ENCODE measurements at places on chromosomes 2 and 18.

DNA sequence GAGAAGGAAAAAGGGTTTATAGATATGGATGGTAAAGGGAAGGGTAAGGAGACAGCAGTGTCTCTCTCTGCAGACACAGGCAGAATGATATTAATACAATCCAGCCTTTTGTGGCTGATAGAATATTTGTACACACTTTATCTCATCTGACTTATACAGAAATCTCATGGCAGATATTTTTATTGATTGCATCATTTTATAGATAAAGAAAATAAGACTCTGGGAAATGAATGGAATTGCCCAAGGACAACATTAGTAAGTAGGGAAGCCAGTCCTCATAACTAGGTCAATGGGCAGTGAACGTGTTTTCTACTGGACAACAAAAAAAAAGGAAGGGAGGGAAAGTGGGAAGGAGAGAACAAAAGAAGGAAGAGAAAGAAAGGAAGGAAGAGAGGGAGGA is 236.4 kb upstream of the EPHA4 start:
- DNase-seq, result no peak

DNA sequence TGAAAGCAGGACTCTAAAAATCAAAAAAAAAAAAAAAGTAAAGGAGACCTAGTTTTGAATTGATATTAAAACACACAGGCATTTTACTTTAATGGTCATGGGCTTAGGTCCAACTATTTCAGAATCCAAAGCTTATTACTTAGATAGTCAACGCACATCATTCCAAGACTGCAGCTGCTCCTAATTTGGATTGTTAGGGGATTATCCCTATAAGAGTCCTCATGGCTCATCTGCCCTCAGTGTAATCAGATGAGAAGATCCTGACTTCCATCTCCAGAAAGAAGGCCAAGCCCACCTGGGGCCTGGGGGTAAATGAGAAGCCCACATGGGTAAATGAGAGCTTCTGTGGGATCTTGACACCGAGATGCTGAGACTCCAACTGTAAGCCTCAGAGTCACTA is 424.2 kb downstream of the NRXN1 start:
- no peak for DNase-seq

DNA sequence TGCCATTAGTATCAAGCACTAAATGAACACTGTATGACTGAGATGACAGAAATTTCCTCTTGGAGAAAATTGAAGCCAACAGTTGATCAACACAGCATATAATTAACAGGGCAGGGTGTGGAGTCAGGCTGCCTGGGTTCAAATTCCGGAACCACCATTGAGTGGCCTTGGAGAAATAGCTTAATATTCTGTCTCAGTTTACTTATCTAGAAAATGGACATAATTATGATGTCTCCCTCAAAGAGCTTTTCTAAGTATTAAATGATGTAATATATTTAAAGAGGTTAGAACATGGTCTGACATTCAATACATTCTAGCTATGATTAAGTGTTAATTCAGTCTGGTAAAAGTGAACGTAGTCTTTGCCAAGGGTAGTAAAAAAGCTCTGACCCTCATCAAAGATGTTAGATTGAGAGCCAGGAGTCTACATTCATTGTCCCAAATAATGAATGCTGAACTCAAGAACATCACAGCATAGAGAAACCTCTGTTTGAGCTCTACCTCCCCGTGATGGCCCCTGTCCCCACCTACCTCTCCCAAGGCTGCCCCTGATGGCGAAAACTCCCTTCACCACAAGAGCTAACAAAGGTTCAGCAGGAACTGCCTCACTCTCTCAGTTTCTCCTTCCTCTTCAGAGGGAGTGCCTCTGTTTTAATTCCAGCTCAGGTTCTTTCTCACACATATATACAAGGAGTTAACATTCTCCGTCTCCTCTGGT is 2.7 kb upstream of the VWA3B start:
- DNase-seq, result no peak

DNA sequence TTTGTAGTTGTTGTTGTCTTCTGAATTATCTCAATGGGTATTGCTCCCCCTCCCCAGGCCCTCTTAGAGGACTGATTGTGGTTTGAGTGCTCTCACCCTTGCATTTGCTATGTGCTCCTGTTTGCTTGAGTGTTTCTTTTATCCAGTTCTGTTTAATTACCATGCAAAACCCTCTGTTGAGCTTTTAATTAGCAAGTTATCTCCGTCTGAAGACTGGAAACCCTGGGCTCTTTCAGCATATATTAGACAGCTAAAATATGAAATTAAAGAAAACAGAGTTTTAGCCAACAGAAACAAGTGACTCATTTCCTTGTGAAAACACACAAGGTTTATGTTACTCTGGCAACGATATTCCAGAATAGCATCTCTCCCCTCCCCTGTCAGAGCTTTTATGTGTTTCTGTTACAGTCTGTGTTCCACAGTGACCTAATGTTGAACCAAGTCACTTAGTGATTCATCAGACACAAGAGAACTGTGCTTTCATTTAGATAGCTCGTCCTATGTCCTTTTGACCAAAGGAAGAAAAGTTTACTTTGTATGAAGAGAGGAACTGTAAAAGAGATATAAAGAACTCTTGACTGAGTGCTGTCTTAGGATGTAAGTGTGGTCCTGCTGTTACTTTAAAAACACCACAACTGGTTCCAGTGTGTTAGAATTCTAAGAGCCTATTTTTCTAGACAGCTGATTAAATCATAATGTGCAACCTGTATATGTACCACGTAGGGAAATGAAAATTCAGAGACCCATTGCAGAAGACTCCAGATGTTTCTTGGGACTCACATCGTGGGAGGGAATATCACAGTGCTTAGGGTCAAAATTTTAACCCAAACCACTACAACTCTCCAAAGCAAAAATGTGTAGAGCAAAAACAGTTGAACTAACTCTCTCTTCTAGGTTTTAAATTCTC is 172.8 kb upstream of the RBMS1 start:
- no peak for DNase-seq

GRCh38 chr2:144405321-144405720 is 114.6 kb downstream of the ZEB2 start:
- DNase-seq, result no peak

DNA sequence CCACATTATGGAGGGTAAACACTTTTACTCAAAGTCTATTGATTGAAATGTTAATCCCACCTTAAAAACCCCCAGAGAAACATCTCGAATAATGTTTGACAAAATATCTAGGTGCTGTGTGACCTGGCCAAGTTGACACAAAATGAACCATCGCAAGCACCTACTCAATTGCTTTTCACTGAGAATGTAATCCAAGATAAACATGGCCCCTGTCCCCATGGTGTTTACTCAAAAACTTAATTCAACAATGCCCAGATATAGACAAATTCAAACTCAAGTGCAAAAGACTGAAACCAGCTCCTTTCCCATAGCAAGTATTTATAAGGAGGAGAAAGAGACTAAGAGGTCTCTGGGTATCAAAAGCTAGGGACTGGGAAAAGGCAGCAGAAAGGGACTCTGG is 15.0 kb upstream of the ACMSD start:
- no peak for DNase-seq

- no peak for DNase-seq
Observed at GRCh38 chr2:21044694-21045371, 960 bp upstream of the APOB start.

- DNase-seq, result no peak
Observed at GRCh38 chr2:215283221-215283620, 28.6 kb upstream of the ATIC start.

DNA sequence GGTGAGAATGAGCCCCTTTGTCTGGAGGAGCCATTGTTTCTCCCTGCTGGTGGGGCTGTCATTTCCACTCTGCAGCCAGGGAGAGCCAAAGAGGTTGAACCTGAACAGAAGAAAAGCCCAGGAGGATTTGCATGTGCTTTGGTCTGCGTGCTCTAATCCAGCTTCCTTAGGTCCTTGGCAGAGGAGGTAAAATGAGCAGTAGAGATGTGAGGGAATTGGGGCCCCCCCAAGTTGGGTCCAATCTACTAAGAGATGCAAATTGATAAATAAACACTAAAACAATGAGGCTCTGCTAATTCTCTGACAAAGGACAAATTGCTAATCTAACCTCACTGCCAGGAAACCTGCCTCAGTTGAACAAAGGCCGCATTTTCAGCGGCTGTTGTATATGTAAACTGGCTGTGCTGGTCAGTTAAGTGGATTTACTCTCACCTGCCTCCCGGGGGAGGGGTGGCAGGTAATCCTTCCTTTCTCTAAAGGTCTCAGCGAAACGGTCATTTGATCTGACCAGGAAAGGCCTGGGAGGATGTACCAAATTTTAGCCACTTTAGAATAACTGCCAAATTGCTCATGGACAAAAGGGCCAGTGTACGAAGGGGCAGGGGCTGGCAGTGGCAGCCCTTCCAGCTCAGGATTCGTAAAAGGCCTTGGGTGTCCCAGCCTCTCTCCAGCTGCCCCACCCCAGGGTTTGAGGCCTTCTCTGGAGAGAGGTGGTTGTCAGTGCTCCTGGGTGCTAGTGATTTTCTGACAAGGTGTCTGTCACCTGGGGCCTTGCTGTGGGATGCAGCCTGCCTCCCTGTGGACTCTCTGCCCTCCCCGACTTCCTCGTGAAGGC is 193.6 kb downstream of the MIB1 start:
- DNase-seq, result no peak

DNA sequence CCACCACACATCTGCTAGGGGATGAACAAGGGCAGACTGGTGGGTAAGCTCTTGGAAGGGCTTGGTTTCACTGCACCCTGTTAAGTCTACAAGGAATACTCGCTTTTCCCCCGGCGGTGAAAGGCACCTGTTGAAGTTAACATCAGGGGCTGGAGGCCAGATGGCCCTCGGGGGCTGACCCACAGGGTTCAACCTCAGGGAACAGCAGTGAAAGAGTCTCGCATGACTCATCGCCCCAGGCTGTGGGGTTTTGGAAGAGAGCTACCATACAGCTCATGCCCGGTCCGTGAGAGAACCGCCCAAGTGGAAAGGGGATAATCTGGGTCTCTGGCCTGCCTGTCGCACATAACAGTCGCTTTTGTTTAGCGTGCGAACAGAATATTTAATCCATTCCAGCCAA is 748.0 kb downstream of the DPP10 start:
- DNase-seq, result no peak

DNA sequence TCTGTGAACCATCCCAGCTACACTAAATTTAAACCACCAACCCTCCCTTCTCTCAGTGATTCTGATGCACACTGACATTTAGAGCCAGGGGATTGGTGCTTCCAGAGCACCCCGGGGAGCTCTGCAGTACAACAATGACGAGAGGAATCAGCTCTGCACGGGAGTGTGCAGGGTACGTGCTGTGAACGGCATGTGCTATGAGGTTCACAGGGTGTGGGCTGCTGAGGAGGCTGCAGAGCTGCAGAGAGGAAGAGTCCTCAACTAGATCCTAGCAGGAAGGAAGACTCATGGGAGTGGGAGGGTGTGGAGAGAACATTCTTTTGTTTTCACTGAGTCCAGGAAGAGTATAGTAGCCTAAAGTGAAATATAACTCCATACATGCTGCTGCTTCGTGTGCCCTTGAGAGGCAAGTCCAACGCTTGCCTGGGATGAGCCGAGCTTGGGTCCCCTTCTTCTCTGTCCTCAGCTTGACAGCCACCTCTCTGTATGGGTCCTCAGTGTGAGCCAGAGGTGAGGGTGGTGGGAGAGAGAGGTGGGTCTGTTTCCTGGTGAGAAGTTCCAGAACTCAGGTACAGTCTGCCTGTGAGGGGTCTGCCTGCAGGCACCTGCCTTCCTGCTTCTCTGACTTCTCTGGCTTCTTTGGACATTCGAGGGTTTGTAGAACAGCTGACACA is 118.8 kb downstream of the CTIF start:
- DNase-seq, result no peak

GRCh38 chr18:34806527-34806926 is 96.4 kb downstream of the DTNA start:
- no peak for DNase-seq

DNA sequence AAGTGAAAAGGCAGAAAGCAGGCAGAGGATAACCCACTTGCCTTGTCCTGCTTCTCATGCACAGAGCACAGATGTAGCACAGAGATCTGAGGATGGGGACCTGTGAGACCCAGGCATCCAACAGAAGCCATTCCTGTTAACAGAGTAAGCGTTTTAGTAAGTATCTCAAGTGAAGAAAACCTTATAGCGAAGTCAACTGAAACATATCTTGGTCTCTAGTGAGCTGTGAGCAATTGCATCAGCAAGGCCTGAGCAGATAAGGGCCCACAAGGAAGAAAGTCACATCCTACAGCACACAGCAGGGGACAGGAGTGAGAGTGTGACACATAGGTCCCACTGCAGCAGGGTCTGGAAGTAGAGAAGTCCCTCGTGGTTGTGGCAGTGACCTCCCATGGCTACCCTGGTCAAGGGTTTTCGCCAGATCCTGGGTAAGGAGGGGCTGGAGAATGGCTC is 248.7 kb upstream of the TNP1 start:
- no peak for DNase-seq

DNA sequence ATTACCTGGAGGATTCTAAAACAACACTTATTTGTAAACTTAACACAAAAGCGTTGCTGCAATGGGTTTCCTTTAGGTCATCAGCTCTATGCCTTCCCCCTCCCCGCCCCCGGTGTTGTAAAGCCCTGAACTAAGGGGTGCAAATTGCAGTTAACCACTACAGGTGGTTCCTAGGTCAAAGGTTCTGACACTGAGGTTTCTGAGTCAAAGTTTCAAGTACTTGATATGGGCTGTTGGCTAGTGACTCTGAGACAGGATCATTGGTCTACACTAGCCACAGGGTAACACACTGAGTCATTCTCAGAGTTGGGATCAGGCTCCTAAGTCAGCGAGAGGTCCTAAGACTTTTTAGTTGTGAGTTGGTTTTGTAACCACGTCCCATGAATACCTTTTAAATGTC is 15.4 kb downstream of the IL1B start:
- no peak for DNase-seq

GRCh38 chr2:12577091-12577490 is 139.6 kb upstream of the TRIB2 start:
- DNase-seq, result no peak

DNA sequence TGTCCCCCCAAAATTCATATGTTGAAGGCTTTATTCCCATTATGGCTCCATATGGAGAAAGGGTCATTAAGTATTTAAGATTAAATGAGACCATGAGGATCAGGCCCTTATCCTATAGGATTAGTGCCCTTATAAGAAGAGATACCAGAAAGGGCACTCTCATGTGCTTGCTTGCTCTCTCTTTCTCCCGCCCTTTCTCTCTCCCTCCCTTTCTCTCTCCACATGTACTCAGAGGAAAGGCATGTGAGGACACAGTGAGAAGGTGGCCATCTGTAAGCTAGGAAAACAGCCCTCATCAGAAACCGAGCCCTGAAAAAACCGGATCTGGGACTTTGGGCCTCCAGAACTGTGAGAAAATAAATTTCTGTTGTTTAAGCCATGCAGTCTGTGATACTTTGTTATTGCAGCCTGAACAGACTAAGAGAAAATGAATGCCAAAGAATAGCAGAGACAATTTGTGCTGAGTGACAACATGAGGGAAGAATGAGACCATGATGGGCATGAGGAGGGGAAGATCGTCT is 300.0 kb upstream of the SLC39A10 start:
- DNase-seq, result no peak

- no peak for DNase-seq
Observed at GRCh38 chr2:144559681-144560080, 39.8 kb upstream of the ZEB2 start.

GRCh38 chr18:5464251-5464650 is 79.5 kb downstream of the EPB41L3 start:
- no peak for DNase-seq
